Activated naive CD8-positive, alpha-beta T cell treated with anti-CD3 and anti-CD28 coated beads, Interleukin-2, amount 50 U/mL, for 16 hours (primary cell): ENCODE measurements at places on chromosomes 4 and X.

GRCh38 chr4:102734591-102735385 lies 26.0 kb downstream of the MANBA start:
- DNase-seq: no peak

- DNase-seq: no peak
Observed at GRCh38 chr4:176540814-176541213, 221.0 kb downstream of the SPCS3 start.

DNA sequence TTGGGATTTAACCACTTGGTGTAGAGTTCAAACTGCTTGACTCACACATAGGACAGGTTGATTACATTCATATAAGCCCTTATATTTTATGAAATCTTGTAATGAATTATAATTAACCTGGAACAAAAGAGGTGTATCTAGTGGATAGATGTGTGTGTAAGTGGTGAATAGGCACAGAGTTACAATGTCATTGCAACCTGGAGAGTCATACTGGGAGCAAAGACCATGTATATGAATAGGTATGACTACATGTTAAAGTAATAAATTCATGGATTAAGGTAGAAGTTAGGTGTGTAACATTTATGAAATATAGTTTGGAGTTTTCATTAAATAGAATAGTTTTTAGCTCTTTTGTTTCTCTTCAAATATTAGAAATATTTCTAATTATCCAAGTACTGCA lies 26.1 kb downstream of the RAP1GDS1 start:
- no peak for DNase-seq

GRCh38 chrX:92213786-92214185 lies 434.6 kb downstream of the PCDH11X start:
- no peak for DNase-seq

DNA sequence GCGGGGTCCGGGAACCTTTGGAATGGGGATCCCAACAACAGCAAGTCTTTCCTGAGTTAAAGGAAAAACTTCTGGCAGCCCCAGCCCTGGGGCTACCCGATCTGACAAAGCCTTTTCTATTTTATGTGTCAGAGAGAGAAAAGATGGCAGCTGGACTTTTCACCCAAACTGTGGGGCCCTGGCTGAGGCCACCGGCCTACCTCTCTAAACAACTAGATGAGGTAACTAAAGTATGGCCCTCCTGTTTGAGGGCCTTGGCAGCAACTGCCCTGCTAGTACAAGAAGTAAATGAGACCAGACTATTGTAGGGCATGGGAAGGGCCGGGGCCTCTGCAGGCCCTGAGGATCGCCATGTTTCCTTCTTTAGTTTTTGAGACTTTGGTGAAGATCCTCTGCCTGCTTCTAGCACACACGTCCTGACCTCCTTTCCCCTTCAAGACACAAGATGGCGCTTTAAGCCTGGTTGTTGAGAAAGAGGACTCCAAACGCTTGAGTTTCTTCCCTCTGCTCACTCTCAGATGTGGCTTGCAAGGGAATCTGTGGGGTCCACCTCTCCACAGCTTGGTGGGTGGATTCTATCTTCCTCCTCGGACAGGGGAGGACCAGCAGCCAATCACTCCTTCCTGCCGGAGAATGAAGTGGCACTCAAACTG lies 18.5 kb upstream of the DRD5 start:
- no peak for DNase-seq

DNA sequence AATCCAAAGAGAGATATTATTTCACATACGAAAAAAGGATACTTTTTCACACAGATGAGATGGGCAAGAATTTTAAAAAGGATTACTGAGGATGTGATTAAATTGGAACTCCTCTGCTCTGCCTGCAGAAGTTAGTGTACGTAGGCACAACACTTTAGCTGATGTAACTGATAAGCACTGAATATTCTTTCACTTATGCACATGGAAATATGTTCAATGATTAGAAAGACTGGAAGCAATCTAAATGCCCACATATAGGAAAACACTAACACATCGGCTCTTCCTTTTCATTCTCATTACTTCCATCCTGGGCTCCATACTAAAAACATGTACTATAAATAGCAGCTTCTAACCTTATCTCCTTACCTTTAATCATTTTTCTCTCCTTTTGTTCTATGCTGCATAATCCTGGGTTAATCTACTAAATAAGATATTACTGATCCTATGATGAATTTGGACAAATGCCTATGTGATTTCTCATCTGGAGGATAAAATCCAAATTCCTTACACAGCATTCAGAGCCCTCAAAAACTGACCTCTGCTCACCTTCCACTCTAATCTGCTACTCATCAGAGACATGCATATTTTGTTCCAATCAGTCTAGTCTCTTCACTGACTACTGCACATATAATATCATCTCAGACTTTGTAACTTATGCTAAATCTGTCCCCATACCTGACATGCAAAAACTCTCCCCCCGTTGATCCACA lies 197.8 kb downstream of the PDGFC start:
- DNase-seq: no peak

GRCh38 chrX:45596188-45596808 lies 395.6 kb upstream of the DIPK2B start:
- DNase-seq: no peak

- DNase-seq: no peak
Observed at GRCh38 chr4:86972997-86973396, 38.2 kb downstream of the AFF1 start.

- no peak for DNase-seq
Observed at GRCh38 chr4:32192363-32192762, 1472.2 kb downstream of the PCDH7 start.

GRCh38 chr4:821631-822030 lies 4.3 kb downstream of the CPLX1 start:
- DNase-seq: no peak

GRCh38 chrX:40467454-40467853 lies 113.3 kb upstream of the ATP6AP2 start:
- no peak for DNase-seq

DNA sequence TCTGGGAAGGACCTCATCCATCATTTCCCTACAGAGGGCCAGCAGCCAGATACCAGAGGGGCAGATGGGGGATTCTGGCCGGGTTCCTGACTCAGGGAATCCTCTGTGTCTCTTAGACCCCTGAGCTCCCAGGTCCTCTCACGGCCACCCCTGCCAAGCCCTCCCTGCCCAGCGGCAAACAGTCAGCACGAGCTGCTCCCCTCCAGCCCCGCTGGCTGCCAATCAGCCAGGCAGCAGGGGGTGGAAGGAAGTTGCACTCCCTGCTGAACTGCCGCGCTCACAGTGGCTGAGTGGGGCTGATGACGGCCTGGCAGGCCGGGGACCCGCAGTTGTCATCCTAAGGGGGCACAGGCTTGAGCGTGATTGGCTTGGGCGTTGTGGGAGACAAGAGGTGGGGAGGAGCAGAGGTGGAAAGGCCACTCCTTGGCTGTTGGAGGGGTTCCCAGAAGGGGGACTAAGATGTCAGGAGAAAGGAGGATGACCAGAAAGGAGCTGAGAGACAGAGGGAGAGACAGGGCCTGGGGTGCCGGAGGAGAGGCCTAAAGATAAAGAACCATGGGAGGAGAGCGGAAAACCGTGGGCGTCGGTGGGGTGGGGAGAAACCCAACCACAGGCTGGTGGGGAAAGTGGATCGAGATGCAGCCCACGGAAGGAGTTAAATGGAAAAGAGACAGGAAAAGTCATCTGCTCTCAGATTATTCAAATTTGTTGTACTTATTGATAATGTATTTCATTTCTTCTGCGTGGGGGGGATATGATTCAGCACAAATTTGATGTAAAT lies 4.4 kb upstream of the CCDC149 start:
- DNase-seq: no peak

DNA sequence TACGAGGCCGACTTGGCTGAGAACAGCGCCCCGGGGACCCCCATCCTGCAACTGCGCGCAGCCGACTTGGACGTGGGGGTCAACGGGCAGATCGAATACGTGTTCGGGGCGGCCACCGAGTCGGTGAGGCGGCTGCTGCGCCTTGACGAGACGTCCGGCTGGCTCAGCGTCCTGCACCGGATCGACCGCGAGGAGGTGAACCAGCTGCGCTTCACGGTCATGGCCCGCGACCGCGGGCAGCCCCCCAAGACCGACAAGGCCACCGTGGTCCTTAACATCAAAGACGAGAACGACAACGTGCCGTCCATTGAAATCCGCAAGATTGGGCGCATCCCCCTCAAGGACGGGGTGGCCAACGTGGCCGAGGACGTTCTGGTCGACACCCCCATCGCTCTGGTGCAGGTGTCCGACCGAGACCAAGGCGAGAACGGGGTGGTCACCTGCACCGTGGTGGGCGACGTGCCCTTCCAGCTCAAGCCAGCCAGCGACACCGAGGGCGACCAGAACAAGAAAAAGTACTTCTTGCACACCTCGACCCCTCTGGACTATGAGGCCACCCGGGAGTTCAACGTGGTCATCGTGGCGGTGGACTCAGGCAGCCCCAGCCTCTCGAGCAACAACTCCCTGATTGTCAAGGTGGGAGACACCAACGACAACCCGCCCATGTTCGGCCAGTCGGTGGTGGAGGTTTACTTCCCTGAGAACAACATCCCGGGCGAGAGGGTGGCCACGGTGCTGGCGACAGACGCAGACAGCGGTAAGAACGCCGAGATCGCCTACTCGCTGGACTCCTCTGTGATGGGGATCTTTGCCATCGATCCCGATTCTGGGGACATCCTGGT lies 2.4 kb downstream of the PCDH7 start:
- DNase-seq: no peak

GRCh38 chr4:130850019-130850524 lies 1754.1 kb downstream of the C4orf33 start:
- no peak for DNase-seq

DNA sequence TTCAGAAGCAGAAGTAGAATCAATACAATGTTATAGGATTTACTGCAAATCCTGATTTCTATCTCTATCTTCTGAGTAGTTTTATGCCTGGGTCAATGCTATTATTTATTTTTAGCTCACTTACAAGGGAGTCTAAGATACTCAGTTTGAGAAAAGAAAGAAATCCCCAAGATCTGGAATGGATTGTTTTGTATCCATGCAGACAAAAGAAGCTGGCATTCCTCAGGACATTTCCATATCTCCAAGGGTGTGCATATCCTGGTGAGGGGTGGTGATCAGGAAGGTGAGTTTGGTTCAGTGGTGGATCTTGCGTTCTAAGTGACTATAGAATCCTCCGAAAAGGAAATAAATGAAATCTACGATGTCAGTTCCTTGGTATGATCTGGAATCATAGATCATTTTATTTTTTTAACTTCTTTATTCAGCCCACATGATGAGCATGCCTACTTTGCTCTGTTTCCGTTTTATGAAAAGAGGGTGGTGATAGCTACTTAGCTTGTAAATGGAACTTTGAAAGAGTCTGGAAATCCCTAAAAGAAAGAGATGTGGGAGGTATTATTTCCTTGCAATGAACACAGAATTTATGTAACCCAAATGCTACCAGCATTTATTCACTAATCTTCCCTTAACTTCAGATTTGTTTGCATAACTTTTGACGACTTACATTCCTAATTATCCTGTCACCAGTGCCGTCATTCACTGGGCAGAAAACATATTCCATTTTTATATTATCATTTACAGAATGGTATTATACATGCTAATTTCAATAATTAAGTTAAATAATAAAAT lies 81.1 kb upstream of the RAPGEF2 start:
- DNase-seq: no peak

GRCh38 chr4:1746265-1746691 lies 25.0 kb downstream of the TACC3 start:
- DNase-seq: peak; percentile 80

- no peak for DNase-seq
Observed at GRCh38 chrX:119638725-119639471, 32.7 kb upstream of the NKRF start.

- no peak for DNase-seq
Observed at GRCh38 chr4:119489305-119489704, 139.3 kb downstream of the PDE5A start.

DNA sequence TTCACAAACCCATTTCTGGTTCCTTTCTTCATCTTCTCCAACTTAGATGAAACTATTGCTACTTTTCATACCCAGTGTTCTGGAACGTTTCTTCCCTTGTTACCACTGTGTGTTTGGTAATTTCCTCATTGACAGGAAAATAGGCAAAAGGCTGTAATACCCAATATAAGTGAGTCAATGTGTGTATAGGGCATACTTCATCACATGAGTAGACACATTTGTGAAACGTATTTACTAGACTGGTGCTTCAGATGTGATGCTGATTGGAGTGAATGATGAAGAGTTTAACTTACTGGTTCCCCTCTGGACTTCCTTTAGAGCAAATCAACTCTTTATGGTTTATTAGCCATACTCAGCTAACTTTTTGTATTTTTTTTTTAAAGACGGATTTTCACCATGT lies 195.1 kb upstream of the ATP6AP2 start:
- no peak for DNase-seq

- DNase-seq: no peak
Observed at GRCh38 chrX:41259516-41259915, 74.4 kb upstream of the DDX3X start.

DNA sequence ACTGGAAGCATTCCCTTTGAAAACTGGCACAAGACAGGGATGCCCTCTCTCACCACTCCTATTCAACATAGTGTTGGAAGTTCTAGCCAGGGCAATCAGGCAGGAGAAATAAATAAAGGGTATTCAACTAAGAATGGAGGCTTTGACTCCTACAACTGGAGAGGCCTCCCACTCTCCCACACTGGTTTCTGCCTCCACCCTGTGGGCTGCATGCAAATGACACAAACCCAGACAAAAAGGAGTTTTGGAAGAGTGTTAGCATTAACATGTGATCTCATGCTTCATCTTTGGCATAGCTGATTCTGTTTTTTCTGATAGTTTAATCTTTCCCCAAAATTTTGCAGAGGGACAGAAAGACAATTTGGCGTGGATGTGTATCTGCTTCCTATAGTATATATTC lies 80.8 kb upstream of the IQCM start:
- DNase-seq: no peak

DNA sequence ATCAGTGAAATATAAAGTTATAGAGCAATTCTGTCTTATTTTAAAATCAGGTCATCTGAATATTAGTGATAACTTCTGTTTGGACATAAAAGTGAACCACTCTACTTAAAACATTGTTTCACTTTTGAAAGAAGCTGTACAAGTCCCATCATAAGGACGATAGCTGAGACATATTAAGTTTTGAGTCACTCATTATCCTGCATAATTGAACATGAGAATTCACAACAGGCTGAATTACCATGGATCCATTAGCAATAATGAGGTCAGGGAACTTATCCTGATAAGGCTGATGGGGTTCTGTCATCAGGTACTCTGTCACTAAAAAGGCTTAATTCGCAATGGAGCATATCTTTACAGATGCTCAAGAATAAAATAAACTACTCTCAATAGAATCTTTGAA lies 80.4 kb downstream of the REELD1 start:
- DNase-seq: no peak

DNA sequence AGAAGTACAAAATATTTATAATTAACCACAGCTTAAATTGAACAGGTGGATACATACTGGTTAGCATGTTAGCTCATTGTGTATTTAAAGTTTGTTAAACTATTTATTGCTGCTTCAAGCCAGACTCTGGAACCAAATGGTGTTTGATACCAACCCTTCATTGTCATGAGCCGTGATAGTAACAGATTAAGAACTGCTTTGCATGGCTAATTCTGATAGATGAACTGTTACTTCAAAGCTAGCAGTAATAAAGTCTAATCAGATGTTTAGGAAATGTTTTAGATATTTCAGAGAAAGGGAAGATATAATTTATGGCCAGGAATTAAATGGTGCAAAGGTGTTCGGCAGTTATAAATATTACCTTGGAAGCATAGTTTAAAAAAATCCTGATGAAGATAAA lies 676.1 kb upstream of the ATOH1 start:
- no peak for DNase-seq
